ENCODE measurements at places on chromosomes 3 and 15.

DNA sequence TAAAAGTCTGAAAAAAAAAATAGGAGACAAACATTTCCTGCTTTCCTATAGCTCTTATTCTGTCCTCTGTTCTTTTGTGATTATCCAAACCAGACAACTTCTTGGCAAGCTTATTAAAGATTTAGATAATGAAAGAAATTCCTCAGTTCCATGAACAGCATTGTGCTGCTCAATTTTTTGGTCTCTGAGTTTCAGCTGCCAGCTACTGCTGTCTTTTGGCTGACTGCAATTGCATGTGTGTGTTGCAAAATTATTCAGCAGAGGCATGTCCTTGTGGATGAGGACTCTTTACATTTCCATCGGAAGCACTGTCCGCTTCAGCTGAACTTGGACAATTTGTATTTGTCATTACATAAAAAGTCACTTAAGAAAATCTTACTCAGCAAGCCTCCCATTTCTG, 397.3 kb upstream of the RASGRP1 start:
- no peak for DNase-seq

- DNase-seq, result no peak
Measured at GRCh38 chr3:56222866-56223265, 245.4 kb downstream of the ERC2 start.

DNA sequence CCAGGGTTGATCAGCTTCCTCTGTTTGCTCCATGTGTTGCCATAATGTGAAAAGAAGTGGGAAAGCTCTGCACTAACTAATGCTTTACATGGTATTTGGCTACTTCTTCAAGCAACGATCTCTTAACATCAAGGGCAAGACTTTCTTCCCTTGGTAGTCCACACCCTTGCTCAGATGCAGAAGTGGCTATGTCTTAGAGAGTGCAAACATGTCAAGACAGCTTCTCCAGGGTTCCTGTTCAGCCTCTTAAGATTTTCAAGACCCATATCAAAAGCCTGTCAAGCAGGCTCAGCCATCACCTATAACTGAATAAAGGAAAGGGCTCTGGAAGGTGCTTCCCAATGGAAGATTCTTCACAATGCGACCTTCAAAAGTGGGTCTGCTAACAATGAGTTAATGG, 64.8 kb upstream of the CSTA start:
- no peak for DNase-seq

- DNase-seq, result no peak
Measured at GRCh38 chr3:23796518-23796917, 9.2 kb upstream of the UBE2E1 start.

DNA sequence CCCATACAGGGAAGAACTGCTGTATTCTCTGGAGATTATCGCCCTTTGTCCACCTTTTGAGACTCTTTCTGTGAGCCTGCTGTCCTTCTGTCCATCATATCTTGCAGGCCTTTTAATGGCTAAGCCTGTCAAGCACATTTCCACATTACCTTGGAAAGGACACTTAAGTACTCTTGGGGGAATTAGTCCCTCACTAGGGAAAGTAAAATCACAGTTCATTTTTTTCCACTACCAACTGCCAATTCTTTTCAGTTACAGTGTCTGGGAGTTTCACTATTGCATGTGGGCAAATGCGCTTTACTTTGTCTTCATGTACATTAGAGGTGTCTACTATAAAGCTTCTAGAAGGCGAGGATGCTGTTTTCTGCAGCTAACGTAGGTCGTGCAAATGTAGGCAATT, 242.1 kb downstream of the NSUN3 start:
- no peak for DNase-seq

GRCh38 chr3:49841126-49841696, 15.2 kb downstream of the TRAIP start:
- peak; percentile 28 for DNase-seq

DNA sequence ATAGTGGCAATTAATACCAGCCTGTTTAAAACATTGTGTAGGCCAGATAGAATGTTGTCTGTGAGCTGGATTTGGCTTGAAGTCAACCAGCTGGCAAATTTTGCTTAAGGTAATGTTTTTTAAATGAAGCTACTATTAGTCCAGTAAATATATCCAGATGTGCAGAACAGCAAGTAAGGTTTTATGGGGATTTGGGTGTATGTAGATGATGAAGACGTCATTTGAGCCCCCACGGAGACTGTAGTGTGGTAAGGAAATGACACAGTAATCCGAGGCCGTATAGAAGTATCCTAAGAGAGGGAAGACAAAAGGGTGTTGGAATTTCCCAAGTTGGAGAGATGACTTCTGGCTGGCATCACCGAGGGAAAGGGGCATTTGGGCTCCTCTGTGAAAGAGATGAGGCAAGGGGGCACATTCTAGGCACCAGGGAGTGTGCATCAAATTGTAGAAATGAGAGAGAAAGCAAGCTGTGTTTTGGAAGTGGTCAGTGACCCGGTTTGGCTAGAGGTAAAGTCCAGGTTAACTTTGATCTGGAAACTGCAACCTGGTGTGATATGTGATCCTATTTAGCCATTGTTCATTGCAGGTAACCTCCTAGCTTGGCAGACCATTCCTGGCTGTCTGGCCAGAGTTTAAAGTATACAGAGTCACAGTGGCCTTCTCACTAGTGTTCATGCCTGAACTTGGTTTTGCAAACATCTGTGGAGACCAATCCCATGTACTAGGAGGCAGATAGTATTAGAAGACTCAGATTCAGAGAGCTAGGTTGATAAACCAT, 104.2 kb downstream of the ITPR1 start:
- no peak for DNase-seq

- no peak for DNase-seq
Measured at GRCh38 chr3:5055357-5056110, 66.6 kb upstream of the ARL8B start.

- DNase-seq, result no peak
Measured at GRCh38 chr3:89340408-89340807, 233.0 kb downstream of the EPHA3 start.

- DNase-seq, result no peak
Measured at GRCh38 chr15:101209285-101209845, 42.5 kb downstream of the CHSY1 start.

DNA sequence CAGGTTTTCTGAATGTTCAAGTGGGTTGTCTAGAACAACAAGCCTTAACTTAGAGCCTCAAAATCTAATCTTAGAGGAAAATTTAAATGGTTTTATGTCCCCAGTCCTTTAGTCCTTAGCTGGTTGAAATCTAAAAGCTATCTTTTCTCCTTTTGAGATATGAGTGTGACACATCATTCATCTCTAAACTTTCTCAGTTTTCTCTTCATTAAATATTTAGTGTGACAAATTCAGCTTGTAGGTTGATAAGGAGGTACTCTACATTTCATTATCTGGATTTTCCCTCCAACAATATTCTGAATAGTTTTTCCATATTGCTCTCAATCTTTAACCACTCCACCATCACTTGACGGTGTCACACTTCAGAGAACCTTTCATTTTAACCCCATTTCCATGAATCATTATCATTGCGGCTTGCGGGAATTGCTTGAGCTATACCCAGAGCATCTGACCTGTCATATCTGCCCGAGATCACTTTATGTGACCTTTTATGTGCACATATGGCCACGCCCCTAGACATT, 16.1 kb upstream of the ATP8B4 start:
- DNase-seq, result no peak

DNA sequence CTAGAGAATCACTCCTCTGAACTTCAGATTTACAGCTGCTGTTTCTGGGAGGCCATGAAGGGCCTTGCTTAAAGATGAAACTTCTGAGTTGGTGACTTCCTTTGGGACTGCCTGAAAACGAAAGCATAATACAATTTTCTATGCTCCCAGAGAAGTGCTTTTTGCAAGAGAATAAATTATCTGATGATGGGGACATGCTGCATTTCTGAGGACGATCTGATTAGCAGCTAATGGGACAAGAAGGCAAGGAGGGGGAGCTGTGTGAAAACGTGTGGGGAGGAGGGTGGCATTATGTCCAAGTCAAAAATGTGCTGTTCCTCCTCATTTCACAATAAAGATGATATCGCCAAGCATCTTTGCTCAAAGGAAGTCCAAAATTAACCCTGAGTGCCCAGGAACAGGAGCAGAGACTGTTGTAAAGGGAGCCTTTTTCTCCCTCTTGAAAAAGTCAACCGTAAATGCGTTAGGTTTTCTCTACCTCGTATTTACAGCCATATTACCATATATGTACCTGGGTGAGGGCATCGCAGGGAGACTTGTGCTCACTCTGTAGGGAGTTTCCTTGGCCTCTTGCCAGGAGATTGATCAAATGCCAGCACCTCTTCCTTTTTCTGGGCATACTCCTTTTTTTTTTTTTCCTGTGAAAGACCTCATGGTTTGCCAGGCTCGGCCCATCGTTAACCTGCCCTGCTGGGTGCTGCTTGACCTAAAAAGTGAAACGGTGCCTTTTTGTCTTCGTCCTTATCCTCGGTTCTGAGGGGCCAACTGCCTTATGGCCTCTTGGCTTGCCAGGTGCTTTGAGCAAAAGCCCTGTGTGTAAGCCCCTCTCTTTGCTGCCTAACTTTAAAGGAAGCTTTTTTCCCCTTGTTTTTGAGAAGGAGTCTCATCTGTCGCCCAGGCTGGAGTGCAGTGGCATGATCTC, 11.5 kb downstream of the ITPR1 start:
- DNase-seq, result no peak

DNA sequence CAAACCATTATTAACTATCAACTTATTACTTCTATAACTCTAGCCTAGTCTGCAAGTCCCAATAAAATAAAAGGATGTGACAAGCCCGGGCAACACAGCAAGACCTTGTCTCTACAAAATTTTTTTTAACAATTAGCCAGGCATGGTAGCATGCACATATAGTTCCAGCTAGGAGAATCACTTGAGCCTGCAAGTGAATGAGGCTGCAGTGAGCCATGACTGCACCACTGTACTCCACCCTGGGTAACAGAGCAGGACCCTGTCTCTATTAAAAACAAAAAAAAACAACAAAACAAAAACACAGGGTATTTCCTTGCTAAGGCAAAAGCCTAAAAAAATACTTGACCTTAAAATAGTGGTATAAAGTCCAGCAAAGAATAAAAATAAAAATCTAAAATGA, 31.4 kb downstream of the ANKRD28 start:
- no peak for DNase-seq

DNA sequence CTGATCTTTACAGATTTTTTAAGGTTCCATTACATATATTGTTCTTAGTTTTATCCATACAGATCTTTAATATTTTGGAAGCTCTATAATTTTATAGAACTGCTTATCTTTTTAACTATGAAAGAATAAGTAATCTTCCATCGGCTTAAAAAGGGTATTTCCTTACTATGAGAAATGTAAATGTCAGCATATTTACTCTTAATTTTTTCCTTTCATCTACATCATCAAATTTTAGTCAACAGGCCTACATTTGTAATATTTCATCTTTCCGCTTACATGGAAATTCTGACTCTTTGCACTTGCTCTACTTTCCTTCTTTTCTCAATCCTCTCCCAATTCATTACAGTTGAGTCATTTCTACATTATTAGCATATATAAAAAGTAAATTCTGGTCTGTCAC, 111.3 kb upstream of the GOLGA6L6 start:
- no peak for DNase-seq

- no peak for DNase-seq
Measured at GRCh38 chr3:49610666-49611280, 56.5 kb downstream of the BSN start.

- no peak for DNase-seq
Measured at GRCh38 chr3:119211803-119212202, 28.9 kb downstream of the B4GALT4 start.

- no peak for DNase-seq
Measured at GRCh38 chr3:43206632-43207031, 79.7 kb upstream of the SNRK start.

DNA sequence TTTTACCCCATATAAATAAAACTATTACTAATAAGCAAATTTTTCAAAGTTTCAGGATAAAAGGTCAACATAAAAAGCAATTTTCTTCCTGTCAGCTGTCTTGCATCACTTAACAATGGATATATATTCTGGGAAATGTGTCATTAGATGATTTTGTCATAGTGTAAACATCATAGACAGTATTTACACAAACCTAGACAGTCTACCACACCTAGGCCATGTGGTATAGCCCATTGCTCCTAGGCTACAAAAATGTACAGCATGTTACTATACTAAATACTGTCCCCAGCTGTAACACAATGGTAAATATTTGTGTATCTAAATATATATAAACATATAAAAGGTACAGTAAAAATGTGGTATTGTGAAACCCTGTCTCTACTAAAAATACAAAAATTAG, 156.7 kb downstream of the ANO10 start:
- no peak for DNase-seq

DNA sequence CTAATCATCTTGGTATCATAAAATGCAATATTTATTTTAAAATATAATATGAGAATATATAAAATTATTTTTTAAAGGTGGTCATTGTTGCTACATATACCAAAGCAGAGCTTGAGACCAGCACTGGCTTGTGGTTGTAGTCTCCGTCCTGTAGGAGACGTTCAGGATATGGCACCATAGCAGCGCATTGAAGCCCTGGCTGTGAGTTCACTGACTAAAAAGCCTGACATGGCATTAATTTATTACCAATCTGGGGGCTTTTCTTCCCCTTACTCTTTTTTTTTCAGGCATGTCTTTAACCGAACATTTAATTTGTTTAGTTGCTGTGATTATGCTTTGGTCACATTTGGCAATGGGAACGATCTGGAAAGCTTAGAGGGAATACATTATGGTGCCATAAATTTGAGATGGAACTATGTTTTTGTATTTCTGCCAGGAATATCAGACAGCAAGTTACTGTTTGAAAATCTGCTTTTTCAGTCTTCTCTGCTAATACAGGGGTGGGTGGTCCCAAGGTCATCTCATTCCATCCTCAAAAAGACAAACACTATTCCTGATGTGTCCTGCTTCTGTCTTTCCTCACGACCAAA, 108.5 kb downstream of the ZIC4 start:
- DNase-seq, result no peak

DNA sequence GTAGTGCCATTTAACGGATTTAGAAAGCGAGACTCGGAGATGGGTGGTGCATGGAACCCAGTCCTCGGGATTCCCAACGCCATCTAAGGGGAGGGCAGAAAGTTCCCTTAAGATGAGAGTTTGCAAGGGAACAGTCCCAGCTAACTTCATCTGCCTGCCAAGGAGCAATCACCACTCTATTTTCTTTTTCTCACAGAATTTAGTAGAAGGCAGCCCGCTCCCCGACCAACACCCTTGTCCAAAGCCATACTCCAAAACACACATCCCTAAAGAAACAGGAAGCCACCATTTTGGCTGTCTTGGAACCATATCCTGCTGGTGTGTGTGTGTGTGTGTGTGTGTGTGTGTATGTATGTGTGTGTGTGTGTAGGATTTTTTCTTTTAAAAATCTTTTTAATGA, 7.1 kb upstream of the FGD5 start:
- DNase-seq, result no peak

DNA sequence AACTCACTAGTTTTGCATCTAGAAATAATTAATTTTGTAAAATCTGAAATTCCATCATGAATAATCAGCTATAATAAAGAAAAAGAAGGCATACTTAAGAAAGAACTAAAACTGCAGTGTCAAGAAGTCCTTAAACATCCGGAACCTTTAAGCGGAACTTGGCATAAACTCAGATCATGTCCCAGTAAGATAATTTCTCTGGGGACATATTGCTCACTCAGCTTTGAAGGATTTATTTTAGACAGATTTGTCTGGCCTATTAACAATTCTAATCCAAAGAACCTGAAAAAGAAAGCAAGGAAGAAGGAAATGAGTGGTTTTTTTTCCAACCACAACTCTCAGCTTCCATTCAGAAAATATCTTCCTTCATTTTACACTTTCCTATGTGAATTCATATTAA, 850.3 kb downstream of the ROBO1 start:
- DNase-seq, result no peak

Measured in HuH-7 (cell line).